ENCODE measurements at places on chromosomes 5 and 9. TPM values are rescaled to one million over a fixed set of nuclear protein-coding genes. Genes with fewer than 3 reads are reported as not detected.
A peak's percentile ranks its signal among the peaks of the same experiment; 100 is the strongest.

The MSX2 gene
- 2.4 TPM for total RNA-seq

The SEMA6A gene
- total RNA-seq, result not detected

GRCh38 chr5:68834491-68834981, 259.3 kb upstream of the SLC30A5 start:
- no peaks in the 10 kb centered on the region for H3K36me3 ChIP-seq
- H3K27me3 ChIP-seq, result no peaks in the 10 kb centered on the region
- DNase-seq, result peak; percentile 57
- H3K27ac ChIP-seq, result no peak overlapping the region
- H3K4me3 ChIP-seq, result no peak overlapping the region
- H3K4me1 ChIP-seq, result no peaks in the 10 kb centered on the region

- DNase-seq, result no peak
- no peaks in the 10 kb centered on the region for H3K27me3 ChIP-seq
- no peaks in the 10 kb centered on the region for H3K4me1 ChIP-seq
- H3K36me3 ChIP-seq, result no peaks in the 10 kb centered on the region
Observed at GRCh38 chr9:109274884-109275730, 45.8 kb downstream of the EPB41L4B start.

The PKD2L2 gene
- total RNA-seq, result not detected

GRCh38 chr9:137268538-137269201, 8.9 kb upstream of the TOR4A start:
- H3K36me3 ChIP-seq, result no peaks in the 10 kb centered on the region
- no peak overlapping the region for H3K4me3 ChIP-seq
- no peaks in the 10 kb centered on the region for H3K4me1 ChIP-seq
- no peak overlapping the region for H3K27ac ChIP-seq
- no peak for DNase-seq

DNA sequence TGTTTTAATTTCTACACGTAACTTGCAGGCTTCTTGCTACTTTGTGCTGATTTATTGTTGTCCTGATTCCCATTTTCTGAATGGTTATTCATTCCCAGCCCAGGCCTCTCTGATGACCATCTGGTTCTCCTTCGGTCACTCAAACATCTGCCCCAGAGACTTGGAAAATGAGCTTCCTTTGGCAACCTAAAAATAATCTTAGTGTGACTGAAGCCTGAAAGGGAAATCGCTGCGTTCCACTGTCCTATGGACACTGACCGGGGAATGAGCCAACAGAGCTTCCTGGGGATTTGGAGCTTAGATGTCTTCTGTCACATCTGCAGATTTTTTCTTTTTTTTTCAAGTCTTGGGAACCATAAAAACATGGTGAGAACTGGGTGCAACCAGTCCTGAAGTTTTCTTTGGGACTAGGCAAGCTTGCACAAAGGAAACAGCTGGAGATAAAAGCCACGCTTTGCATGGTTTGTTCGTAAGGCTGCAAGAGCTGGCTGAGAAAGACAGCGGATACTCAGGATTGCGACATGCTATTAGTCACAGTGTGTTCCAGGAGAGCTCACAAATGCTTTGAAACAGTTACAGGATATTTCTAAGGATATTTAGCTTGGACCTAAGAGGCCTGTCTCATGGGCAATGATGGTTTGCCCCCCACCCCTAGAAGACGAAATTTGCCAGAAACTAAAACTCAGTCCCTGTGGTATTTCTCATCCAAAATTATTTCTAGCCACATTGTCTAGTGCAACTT, 146.2 kb downstream of the GOLPH3 start:
- peak overlapping the region; percentile 84 for H3K27ac ChIP-seq
- peaks cover 48% of the 10 kb centered on the region for H3K4me1 ChIP-seq
- no peaks in the 10 kb centered on the region for H3K36me3 ChIP-seq
- H3K27me3 ChIP-seq, result peaks cover 5% of the 10 kb centered on the region

The SPINK7 gene
- total RNA-seq, result not detected

The PHF24 gene
- not detected for total RNA-seq

GRCh38 chr5:10653043-10653442, 89.2 kb downstream of the ANKRD33B start:
- H3K4me3 ChIP-seq, result no peak overlapping the region
- H3K27ac ChIP-seq, result no peak overlapping the region
- H3K27me3 ChIP-seq, result no peaks in the 10 kb centered on the region
- 0 out of 2 replicates have a peak, but pooled peaks cover 3% of the 10 kb centered on the region for H3K4me1 ChIP-seq
- no peaks in the 10 kb centered on the region for H3K36me3 ChIP-seq

- no peak overlapping the region for H3K27ac ChIP-seq
- H3K4me1 ChIP-seq, result no peaks in the 10 kb centered on the region
- no peak for DNase-seq
- H3K4me3 ChIP-seq, result no peak overlapping the region
- no peaks in the 10 kb centered on the region for H3K36me3 ChIP-seq
Observed at GRCh38 chr9:93620881-93621820, 44.8 kb downstream of the PHF2 start.

DNA sequence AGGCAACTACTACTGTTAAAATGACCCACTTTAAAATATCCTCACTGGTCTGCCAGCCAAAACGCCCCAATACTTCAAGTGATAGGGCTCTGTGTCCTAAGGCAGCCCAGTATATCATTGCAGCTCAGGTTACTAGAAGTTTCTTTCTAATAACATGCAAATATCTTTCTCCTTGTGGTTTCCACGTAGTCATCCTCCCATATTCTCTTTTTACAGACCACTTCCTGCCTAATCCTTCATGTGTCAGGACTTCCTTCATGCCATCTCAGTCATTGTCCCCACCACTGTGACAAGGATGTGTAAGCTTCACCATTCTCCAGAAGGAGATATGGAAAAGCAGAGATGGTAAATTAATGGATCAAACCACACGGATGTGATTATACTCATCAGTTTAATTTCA, 813.7 kb downstream of the MAT2B start:
- no peaks in the 10 kb centered on the region for H3K4me1 ChIP-seq
- H3K36me3 ChIP-seq, result no peaks in the 10 kb centered on the region
- no peak overlapping the region for H3K27ac ChIP-seq
- H3K4me3 ChIP-seq, result no peak overlapping the region
- no peak for DNase-seq
- H3K27me3 ChIP-seq, result no peaks in the 10 kb centered on the region

GRCh38 chr5:6319116-6319515, 59.2 kb downstream of the MED10 start:
- no peak for DNase-seq
- H3K4me3 ChIP-seq, result no peak overlapping the region
- no peaks in the 10 kb centered on the region for H3K36me3 ChIP-seq
- no peaks in the 10 kb centered on the region for H3K4me1 ChIP-seq
- H3K27ac ChIP-seq, result no peak overlapping the region
- H3K27me3 ChIP-seq, result no peaks in the 10 kb centered on the region

The LECT2 gene
- not detected for total RNA-seq

- peak; percentile 5 for DNase-seq
- no peaks in the 10 kb centered on the region for H3K27me3 ChIP-seq
- H3K4me1 ChIP-seq, result peaks cover 32% of the 10 kb centered on the region
- no peak overlapping the region for H3K27ac ChIP-seq
- no peaks in the 10 kb centered on the region for H3K36me3 ChIP-seq
- H3K4me3 ChIP-seq, result no peak overlapping the region
Observed at GRCh38 chr5:94508461-94509148, 109.8 kb downstream of the KIAA0825 start.

The CCNO gene
- total RNA-seq, result 3.3 TPM

DNA sequence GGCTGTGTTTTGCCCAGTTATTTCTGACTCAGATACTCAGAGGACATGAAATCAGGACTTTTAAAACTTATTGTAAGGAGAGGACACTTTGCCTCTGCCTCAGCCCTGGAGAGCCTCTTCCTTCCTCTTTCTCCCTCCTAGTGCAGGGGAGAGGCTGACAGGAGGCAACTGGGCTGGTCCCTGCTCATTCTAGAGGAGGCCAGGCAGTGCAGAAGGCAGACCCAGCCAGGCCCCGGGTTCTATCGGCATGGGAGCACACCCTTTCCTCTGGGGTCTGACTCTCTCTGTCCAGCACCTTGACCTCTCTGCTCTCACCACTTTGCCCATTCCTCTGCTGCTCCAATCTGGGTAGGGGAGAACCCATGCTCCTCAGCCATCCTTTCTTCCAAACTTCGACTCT, 16.0 kb upstream of the SMIM32 start:
- H3K36me3 ChIP-seq, result no peaks in the 10 kb centered on the region
- DNase-seq, result no peak
- no peak overlapping the region for H3K4me3 ChIP-seq
- no peak overlapping the region for H3K27ac ChIP-seq
- no peaks in the 10 kb centered on the region for H3K4me1 ChIP-seq
- H3K27me3 ChIP-seq, result 0 out of 2 replicates have a peak, but pooled peaks cover 7% of the 10 kb centered on the region

GRCh38 chr5:652023-652515, 39.9 kb downstream of the CEP72 start:
- DNase-seq, result no peak
- no peak overlapping the region for H3K27ac ChIP-seq
- H3K27me3 ChIP-seq, result no peaks in the 10 kb centered on the region
- H3K4me3 ChIP-seq, result no peak overlapping the region
- H3K36me3 ChIP-seq, result no peaks in the 10 kb centered on the region
- no peaks in the 10 kb centered on the region for H3K4me1 ChIP-seq

The IFNA13 gene
- total RNA-seq, result not detected

GRCh38 chr9:107878462-107878861, 388.9 kb upstream of the KLF4 start:
- H3K4me3 ChIP-seq, result no peak overlapping the region
- no peaks in the 10 kb centered on the region for H3K36me3 ChIP-seq
- H3K27me3 ChIP-seq, result no peaks in the 10 kb centered on the region
- no peak overlapping the region for H3K27ac ChIP-seq

GRCh38 chr5:130333089-130333488, 428.8 kb downstream of the CHSY3 start:
- no peak for DNase-seq
- H3K36me3 ChIP-seq, result no peaks in the 10 kb centered on the region
- H3K27me3 ChIP-seq, result no peaks in the 10 kb centered on the region
- H3K4me1 ChIP-seq, result no peaks in the 10 kb centered on the region
- H3K27ac ChIP-seq, result no peak overlapping the region
- no peak overlapping the region for H3K4me3 ChIP-seq

DNA sequence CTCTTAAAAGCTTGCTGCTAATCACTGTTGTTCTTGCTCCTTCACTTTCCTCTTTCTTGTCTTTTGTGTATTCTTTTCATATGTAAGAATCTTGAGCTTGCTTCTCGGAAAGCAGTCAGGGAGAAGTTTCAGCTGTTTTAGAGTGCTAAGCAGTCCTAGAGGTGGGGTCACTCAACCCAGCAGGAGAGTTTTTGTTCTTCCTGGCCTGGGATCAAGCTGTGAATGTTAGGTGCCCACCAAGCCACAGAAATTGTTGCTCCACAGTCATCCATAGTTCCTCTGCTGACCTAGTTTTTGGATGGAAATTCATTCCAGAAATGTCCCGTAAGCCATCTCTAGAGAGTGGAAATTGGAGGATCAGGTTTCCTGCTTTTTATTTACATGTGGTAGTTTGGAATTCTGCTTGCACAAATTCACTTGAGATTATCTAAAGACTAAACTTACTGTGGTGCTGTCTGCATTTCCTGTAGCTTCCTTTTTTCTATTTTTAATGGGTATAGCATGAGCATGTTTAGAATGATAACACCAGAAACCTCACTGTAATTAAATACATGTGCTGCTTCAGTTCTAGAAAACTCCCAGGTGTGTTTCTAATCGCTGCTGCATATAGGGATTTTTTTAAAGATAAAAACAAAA, 108.7 kb downstream of the MAST4 start:
- H3K4me1 ChIP-seq, result 0 out of 2 replicates have a peak, but pooled peaks cover 9% of the 10 kb centered on the region
- no peaks in the 10 kb centered on the region for H3K36me3 ChIP-seq

The AGXT2 gene
- total RNA-seq, result not detected

DNA sequence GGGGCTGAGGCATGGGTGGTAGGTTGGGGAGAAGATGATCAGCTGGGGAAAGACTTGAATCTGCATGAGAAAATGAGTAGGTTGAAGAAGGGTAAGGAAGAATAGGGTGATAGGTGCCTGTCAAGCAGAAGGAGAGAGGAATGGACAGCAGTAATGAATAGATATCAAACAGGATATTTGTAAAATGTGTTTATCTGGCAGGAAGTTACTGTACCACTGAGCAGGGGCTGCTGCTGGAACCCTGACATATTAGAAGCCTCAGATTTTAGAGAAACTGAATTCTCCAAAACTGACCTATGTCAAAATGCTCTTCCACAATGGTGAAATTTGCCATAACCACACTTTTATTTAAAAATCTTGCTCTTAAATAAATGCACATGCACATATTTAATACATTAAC, 41.0 kb downstream of the CCDC192 start:
- H3K4me1 ChIP-seq, result no peaks in the 10 kb centered on the region
- H3K36me3 ChIP-seq, result no peaks in the 10 kb centered on the region
- DNase-seq, result no peak
- no peak overlapping the region for H3K27ac ChIP-seq
- no peak overlapping the region for H3K4me3 ChIP-seq

DNA sequence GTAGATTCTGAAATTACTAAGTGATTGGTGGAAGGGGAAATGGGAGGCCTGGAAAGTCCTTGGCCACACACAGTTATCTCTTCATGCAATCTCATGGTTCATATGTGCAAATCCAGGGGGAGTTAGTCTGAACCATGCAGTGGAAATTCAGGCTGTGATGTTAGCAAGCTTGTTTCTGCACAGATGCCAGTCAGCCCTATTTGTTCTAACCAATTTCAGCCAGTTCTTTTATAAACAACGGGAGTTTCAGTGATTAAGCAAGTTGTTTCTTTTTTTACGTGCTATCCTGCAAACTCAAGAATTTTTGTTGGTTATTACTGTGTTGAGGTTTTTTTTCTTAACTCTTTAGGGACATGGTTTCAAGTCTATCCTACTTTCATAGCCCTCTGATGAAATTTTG, 298.0 kb downstream of the FER start:
- H3K4me3 ChIP-seq, result no peak overlapping the region
- DNase-seq, result no peak
- peaks cover 16% of the 10 kb centered on the region for H3K4me1 ChIP-seq

The F2RL1 gene
- 2.7 TPM for total RNA-seq

DNA sequence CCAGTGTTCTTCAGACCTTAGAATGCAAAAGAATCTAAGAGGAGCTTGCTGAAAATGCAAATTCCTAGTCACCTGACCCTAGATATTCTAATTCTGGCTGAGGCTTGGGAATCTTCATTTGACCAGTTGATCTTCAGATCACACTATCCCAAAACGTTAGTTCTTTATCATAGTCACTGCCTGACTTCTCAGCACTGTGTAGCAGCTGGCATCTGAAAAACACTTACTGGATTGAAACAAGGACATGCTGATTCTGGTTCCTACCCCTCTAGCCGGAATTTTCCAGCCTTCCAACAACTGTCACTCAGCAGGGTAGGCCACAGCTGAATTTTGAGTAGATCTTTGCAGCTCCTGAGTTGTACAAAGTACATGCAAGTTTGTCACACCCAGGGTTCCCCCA, 72.2 kb downstream of the EBF1 start:
- peaks cover 6% of the 10 kb centered on the region for H3K4me1 ChIP-seq
- no peak overlapping the region for H3K27ac ChIP-seq
- no peaks in the 10 kb centered on the region for H3K36me3 ChIP-seq
- DNase-seq, result no peak

The TERT gene
- total RNA-seq, result not detected

The PITX1 gene
- total RNA-seq, result not detected

The TSLP gene
- total RNA-seq, result not detected
